Heart right ventricle (tissue), 16 donors: ENCODE measurements at places on chromosomes 13 and 19. TPM values are rescaled to one million over a fixed set of nuclear protein-coding genes. Genes with fewer than 3 reads are reported as not detected.

- peaks cover 25% of the 10 kb centered on the region for H3K4me1 ChIP-seq
- H3K27me3 ChIP-seq: no peaks in the 10 kb centered on the region
- DNase-seq: no peak
- H3K4me3 ChIP-seq: no peak overlapping the region
- no peak overlapping the region for H3K27ac ChIP-seq
- H3K36me3 ChIP-seq: peaks cover 44% of the 10 kb centered on the region
Observed at GRCh38 chr13:19961489-19961888, 3.0 kb downstream of the ZMYM2 start.

The CEACAM20 gene
- total RNA-seq: not detected

DNA sequence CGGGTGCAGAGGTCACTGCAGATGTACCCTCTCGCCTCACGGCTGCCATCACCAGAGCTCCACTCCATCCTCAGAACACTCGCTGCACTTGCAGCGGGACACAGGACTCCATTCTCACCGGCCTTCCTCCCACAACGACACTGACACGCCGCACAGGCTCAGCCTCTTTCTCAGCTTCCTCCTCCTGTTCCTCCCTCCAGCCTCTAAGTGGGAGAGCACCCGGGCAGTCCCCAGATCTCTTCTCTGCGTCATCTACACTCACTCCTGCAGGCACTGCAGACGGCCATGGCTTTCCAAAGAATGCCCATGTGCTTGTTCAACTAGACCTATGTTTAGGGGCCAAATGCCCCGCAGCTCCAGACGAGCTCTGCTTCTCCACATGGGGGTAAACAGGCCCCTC, 14.3 kb upstream of the FKRP start:
- H3K4me1 ChIP-seq: peaks cover 13% of the 10 kb centered on the region
- no peak for DNase-seq
- no peak overlapping the region for H3K27ac ChIP-seq
- no peaks in the 10 kb centered on the region for H3K27me3 ChIP-seq

GRCh38 chr19:33339016-33339984, 34.2 kb upstream of the CEBPG start:
- H3K36me3 ChIP-seq: no peaks in the 10 kb centered on the region
- no peak overlapping the region for H3K27ac ChIP-seq
- H3K4me1 ChIP-seq: no peaks in the 10 kb centered on the region
- peaks cover 23% of the 10 kb centered on the region for H3K27me3 ChIP-seq

The FSD1 gene
- not detected for total RNA-seq

GRCh38 chr19:24065243-24065642, 21.7 kb upstream of the ZNF254 start:
- no peaks in the 10 kb centered on the region for H3K27me3 ChIP-seq
- no peak overlapping the region for H3K4me3 ChIP-seq
- DNase-seq: no peak
- no peak overlapping the region for H3K27ac ChIP-seq
- peaks cover 9% of the 10 kb centered on the region for H3K36me3 ChIP-seq

- H3K4me3 ChIP-seq: no peak overlapping the region
- no peaks in the 10 kb centered on the region for H3K27me3 ChIP-seq
- H3K27ac ChIP-seq: no peak overlapping the region
- no peaks in the 10 kb centered on the region for H3K4me1 ChIP-seq
- DNase-seq: no peak
Observed at GRCh38 chr13:73593199-73593765, 534.5 kb downstream of the KLF5 start.

GRCh38 chr13:37956536-37956935, 87.0 kb upstream of the TRPC4 start:
- no peak overlapping the region for H3K4me3 ChIP-seq
- peaks cover 3% of the 10 kb centered on the region for H3K4me1 ChIP-seq
- no peaks in the 10 kb centered on the region for H3K36me3 ChIP-seq
- DNase-seq: no peak

- DNase-seq: no peak
- H3K4me1 ChIP-seq: peaks cover 14% of the 10 kb centered on the region
- H3K27me3 ChIP-seq: no peaks in the 10 kb centered on the region
- H3K27ac ChIP-seq: no peak overlapping the region
Observed at GRCh38 chr13:95536632-95537241, 15.8 kb upstream of the CLDN10 start.

GRCh38 chr13:40540328-40541044, 126.0 kb downstream of the FOXO1 start:
- no peaks in the 10 kb centered on the region for H3K4me1 ChIP-seq
- DNase-seq: no peak
- H3K27me3 ChIP-seq: no peaks in the 10 kb centered on the region
- H3K36me3 ChIP-seq: no peaks in the 10 kb centered on the region
- H3K27ac ChIP-seq: peak overlapping the region; percentile 35

The AP2A1 gene
- 108 TPM for total RNA-seq

GRCh38 chr13:112112534-112113276, 45.8 kb downstream of the SOX1 start:
- no peak for DNase-seq
- H3K36me3 ChIP-seq: no peaks in the 10 kb centered on the region
- H3K27me3 ChIP-seq: peaks cover 92% of the 10 kb centered on the region
- H3K4me1 ChIP-seq: no peaks in the 10 kb centered on the region
- H3K4me3 ChIP-seq: no peak overlapping the region

DNA sequence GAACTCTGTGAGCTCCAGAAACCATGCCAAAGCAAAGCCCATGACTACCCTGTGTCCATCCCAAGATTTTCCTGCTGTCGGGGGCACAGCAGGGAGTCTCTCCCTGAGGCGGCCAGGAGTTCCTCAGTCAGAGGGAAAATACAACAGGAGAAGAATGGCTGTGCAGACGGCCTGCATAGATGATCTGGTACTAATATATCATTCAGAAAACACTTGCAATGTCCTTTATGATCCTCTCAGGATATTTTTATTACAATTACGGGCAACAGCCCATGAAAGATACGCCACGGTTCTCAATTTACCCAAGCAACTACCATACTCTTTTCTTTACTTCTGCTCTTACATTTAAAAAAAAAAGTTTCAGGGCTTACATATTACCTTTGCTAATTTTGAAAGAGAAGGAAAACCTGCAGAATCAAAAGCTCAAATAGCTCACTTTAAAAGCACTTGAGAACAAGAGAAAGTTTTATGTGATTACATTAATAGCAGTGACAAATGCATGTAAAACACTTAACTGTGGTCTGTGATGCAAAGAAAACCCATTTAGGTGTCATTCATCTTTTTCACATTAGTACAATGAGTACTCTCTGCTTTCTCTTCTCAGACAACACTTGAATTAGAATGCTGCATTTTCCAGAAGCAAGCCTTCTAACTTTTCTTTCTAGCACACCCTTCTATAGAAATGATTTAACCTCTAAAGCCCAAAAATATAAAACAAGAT, 460.8 kb downstream of the KLF5 start:
- H3K4me3 ChIP-seq: no peak overlapping the region
- H3K36me3 ChIP-seq: no peaks in the 10 kb centered on the region
- no peaks in the 10 kb centered on the region for H3K27me3 ChIP-seq
- H3K4me1 ChIP-seq: no peaks in the 10 kb centered on the region
- H3K27ac ChIP-seq: no peak overlapping the region
- DNase-seq: no peak
